ENCODE measurements at places on chromosomes 6 and 20.

GRCh38 chr6:143992285-143992684 lies 15.8 kb downstream of the PLAGL1 start:
- DNase-seq, result no peak

DNA sequence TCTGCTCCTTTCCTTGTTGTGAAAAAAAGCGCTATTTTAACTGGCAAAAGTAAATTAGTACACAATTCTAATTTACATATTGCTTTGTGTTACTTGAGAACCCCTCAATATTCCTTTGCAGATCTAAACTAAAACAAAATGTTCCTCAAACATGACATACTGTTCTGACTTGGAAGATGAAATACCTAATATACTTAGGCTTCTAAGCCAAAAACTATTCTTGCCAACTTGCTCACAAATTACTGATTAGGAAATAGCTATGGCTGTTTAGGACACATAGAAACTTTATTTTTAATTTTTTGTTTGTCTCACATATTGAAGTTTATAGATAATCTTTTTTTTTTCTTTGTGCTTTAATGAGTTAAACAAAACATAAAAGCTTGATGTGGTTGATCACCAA lies 542.2 kb downstream of the GRIK2 start:
- no peak for DNase-seq

DNA sequence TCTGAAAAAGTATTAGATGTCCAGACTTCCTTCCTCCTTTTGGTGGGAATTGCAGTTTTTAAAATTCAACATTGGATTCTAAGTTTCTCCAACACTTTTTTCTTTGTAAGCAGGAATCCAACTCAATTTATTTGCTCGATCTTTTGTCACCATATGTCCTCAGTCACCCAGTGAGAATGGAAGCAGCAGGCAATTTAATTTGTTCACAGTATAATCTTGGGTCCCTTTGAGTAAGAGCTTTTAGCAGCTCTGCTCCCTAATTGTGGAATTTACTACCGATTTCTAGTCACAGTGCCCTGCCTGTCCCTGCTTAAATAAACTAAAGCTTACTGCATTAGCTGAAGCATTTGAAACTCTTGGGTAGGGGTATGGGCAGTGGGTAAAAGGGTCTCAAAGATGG lies 98.6 kb downstream of the BTBD3 start:
- no peak for DNase-seq

GRCh38 chr6:144027932-144028587 lies 20.0 kb upstream of the PLAGL1 start:
- no peak for DNase-seq

- DNase-seq, result no peak
Observed at GRCh38 chr6:116877743-116878142, 701 bp downstream of the RFX6 start.

- no peak for DNase-seq
Observed at GRCh38 chr20:46027245-46027853, 1.7 kb upstream of the SLC12A5 start.

- DNase-seq, result no peak
Observed at GRCh38 chr6:107398001-107398400, 61.4 kb downstream of the PDSS2 start.

DNA sequence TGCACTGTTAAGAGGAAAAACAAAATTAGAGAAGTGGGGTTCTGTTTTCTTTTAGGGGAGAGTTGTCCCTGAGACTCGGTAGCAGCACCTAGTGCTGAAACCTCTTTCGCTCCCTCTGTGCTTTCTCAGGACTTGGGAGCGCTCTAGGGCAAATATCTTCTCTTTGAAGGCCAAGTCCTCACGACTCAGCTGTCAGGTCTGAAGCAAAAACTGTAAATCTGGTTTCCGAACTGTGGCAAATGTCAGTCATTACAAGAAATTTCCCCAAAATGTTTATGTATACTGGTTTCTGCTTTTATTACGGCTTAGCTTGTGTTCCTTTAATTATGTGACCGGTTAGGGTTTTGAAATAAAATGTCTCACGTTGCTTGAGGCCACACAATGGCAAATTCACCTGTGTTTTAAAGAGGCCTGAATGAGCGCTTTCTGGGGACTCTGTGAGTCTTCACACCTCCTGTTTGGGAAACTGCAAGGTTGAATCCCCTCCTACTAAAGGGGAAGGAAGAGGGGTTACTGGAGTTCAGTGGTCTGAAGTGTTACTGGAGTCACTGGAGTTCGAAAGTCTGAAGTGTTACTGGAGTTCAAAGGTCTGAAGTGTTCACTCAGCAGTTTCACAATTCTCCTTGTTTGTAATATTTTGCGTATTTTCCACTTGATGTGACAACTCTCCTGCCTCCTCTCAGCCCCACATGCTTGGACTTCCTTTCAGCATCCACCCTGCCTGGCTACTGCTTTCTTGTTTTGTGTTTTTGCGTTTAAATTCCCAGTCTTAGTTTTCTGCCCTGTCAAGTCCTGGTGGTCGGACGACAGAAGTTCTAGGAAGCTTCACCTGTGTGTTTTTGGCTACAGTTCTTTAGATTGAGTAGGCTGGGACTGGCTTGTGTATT lies 1.6 kb downstream of the SMPDL3A start:
- no peak for DNase-seq

- DNase-seq, result no peak
Observed at GRCh38 chr20:13037727-13038126, 29.0 kb downstream of the SPTLC3 start.

DNA sequence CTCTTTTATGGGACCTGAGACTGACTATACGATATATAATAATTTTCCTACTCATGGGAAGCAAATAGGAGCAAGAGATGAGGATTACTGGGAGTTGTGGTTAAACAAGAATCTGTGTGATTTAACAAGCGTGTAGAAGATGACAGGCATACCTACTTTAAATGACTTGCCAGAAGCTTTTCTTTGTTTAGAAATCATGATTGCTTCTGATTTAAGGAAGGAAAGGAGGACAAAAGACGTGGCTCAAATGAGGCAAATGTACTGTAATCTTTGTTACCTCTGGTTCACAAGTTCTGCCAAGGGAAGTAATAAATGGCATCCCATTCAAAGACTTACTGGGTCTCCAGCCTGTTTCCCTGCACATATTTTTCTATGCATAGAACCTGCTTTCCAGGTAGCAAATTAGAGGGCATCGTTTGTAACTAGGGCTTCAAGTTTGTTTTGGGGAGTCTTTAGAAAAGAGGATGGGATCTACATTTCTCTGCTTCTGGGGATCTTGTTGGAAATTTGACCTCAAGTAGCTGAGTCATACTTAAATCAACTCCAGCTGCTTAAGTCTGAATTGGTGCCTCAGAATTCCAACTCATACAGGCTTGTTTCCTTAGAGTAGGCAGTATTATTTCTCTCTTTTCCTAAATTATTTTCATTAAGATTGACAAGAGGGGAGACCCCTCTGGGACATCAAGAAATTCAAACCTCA lies 2.9 kb upstream of the TRMT11 start:
- DNase-seq, result no peak

- DNase-seq, result no peak
Observed at GRCh38 chr6:151551223-151551857, 57.5 kb downstream of the CCDC170 start.

- DNase-seq, result no peak
Observed at GRCh38 chr20:63740070-63740626, 572 bp downstream of the SLC2A4RG start.

- no peak for DNase-seq
Observed at GRCh38 chr6:32989368-32989767, 20.0 kb downstream of the HLA-DOA start.

DNA sequence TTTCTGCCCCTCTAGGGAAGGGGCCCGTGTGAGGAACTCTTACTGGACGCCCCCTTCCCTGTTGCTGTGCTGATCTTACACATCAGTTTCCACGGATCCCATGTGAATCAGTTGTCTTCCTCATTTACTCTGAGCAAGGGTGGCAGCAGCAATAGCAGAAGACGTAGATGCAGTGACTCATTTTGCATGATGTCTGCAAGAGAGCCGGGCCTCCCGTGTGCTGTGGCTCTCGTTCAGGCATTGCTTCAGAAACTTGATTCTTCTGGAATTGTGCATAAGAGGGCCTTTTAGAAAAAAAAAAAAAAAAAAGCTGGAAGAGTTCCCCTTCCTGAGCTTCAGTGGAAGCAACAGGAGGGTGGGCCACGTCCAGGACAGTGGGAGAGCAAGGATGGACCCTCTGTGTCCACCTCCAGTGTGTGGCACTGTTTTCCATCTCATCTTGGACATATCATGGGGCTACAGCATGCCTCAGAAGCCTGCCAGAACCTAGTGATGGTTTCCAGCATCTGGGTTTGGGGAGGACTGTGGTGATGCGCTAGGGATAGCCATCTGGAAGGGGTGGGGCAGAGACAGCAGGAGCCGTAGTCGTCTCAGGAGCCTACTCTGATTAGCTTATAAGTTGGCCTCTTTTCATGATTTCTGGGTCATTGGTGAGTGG lies 62.1 kb downstream of the FOXO3 start:
- DNase-seq, result no peak

DNA sequence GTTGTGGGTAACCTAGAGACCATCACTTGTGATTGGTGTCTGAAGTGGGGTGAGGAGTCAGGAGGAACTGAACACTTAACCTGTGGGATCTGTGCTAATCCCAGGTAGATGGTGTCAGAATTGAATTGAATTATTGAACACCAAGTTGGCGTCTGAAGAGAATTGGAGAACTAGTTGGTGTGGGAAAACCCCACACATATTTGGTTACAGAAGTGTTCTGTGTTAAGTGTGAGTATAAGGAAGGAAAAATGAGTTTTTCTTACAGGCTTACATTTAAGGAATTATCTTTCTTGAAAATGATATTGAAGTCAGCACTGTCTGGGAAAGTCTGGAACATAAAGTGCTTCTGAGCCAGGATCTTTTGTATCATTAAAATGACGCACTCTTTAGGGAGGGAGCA lies 182.9 kb upstream of the ECI2 start:
- no peak for DNase-seq

DNA sequence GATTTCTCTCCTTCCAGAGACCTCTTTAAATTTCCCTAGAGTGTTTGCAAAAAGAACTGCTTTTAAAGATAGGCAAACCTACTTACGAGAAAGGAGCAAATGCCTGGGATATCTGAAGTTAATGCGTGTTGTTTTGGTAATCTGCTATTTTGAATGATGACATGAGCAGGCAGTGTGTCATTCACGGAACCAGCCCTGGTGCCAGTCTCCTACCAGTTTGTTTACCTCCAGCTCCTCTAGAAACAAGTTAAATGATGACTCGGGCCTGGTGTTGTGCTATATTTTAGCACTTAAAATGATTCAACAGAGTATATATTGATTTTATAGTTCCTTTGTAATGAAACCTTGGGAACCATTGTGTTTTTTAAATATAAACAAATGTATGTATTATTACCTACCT lies 41.1 kb upstream of the MAP3K4 start:
- no peak for DNase-seq

- DNase-seq, result no peak
Observed at GRCh38 chr6:24223115-24223919, 97.3 kb downstream of the NRSN1 start.

DNA sequence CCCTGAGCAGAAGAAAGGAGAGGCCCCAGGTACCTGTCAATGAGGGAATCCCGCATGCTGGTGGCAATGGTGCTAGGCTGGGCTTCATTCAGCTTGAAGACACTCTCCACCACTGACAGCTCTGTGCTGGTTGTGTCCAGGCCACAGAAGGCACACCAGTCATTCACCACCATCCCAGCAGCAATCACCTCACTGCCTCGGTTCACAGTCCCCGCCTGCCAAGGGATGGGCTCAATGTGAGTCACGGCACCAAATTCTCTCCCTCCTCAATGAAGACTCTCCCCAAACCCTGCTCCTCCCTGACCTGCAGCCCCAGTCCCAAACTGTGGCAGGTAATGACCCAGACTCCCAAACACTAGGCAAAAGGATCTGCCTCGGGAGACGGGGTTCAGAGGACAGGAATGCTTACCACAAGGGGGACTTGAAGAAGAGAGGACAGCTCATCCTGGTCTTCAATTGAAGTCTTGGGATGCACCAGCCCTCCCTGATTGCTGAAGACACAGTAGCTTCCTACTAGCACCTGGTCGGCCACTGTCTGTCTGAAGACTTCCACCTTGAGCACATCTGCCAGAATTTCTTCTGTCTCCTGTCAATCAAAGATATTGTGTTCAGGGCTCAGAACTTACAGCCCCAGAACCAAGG lies 1.7 kb upstream of the MMP24OS start:
- no peak for DNase-seq

GRCh38 chr20:19961293-19961692 lies 55.9 kb upstream of the NAA20 start:
- DNase-seq, result no peak

DNA sequence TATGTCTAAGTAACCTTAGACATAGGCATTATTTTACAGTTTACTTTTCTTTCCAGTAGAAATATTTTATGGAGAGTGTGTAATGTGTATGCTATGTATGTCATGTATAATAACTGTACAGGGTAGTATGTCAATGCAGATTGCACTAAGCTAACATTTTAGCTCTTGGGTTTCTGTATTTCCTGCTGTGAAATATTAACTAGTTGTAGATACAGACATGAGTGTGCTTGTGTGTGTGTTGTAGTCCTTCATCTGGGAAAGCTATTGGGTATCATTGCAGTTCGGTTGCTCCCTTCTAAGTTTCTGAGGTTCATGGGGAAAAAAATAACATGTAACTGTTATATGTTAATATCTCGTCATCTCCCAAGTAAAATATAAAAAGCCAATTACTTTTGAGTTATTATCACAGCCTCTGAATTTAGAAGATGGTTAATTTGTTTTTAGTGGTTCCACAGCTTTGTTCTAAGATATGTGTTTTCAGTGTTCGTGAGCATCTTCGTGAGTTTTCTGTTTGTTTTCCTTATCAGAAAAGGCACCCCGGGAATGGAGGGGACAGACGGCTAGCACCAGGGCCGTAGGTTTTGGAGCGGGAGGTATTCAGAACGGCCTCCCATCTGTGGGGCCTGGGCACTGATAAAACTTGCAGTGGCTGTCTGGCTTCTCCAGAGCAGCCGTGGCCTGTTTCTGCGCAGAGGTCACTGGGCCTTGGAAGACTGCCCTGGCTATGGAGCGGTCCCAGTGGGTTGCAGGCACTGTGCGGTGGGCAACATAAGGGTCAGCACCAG lies 215.0 kb downstream of the ARID1B start:
- DNase-seq, result no peak

GRCh38 chr20:53910351-53911002 lies 159.9 kb downstream of the BCAS1 start:
- DNase-seq, result no peak

DNA sequence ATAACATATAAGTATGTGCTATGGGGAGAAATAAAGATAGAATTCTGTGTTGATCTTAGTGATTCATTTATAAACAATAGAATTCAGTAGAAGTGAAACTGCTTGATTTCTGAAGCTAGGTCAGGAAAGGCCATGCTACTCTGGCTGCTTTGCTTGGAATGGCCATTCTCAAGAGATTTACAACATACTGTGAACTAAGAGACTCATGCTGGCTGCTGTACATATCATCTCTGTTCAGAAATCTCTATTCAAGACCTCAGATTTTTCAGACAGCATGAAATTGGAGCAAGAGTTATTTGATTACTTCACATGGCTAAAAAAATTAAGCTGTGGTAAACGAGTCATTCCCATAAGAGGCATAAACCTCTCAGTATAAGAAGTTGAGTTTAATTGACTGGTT lies 662.6 kb downstream of the BCKDHB start:
- no peak for DNase-seq

GRCh38 chr6:37210313-37210968 lies 40.5 kb downstream of the PIM1 start:
- peak; percentile 89 for DNase-seq

All from ureter (tissue), 1 donor.